Activated T-cell treated with anti-CD3 and anti-CD28 coated beads, Interleukin-2, amount 50 U/mL, for 24 hours (primary cell): ENCODE measurements at places on chromosomes 5 and 9.

- no peak for DNase-seq
Measured at GRCh38 chr9:10148796-10149195, 464.0 kb downstream of the PTPRD start.

GRCh38 chr9:136358016-136358415, 5.5 kb downstream of the DNLZ start:
- DNase-seq = no peak

GRCh38 chr5:59299006-59299405, 594.5 kb downstream of the PDE4D start:
- DNase-seq = no peak

GRCh38 chr9:90393365-90394152, 249.1 kb downstream of the DIRAS2 start:
- no peak for DNase-seq

DNA sequence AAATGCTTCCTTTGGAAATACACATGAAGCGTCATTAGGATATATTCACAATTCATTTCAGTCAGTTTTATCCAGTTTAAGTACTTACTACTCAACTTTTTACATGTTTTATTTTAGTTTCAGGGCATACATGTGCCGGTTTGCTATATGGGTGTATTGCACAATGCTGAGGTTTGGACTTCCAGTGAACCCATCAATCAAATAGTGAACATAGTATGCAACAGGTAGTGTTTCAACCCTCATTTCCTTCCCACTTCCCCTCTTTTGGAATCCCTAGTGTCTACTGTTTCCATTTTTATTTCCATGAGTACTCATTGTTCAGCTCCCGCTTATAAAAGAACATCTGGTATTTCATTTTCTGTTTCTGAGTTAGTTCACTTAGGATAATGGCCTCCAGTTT, 74.7 kb downstream of the TMEM161B start:
- DNase-seq = no peak

GRCh38 chr5:9774472-9775079, 144.4 kb upstream of the TAS2R1 start:
- DNase-seq = no peak

GRCh38 chr5:131587541-131587940, 47.5 kb downstream of the RAPGEF6 start:
- DNase-seq = no peak

DNA sequence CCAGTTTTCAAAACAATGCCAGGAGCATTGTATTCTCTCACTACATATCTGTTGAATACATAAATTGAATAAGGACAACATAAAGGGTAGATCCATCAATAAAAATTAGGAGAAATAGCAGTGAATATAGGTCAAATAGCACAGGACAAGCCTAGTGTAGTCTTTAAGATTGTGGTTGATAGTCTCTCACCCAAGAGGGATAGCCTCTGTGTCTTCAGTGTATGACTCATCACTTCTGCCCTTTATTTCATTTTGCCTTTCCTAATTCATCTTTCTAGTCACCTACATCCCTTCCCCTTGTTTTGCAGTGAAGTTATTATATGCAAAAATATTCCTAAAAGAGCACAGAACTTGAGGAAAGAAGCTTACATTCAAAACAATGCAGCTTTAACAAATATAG, 335.0 kb upstream of the TUSC1 start:
- DNase-seq = no peak

DNA sequence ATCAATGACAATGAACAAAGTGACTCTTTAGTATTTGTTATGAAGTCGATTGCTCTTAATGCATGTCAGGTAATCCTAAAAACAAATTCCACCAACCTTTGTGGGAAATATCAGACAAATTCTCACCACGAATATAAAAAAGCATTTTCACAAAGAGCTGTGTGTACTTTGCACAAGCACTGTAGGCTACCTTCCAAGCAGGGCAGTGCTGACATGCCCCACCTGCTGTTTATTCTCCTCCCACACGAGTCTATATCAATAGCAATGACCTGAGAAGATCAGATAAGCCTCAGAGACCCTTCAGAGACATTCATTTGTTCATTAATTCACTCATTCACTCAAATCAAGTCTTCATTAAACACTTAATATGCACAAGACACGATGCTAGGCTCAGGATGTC, 469.1 kb downstream of the ZSWIM6 start:
- no peak for DNase-seq

- DNase-seq = no peak
Measured at GRCh38 chr9:131385296-131385695, 8.6 kb upstream of the PRRC2B start.

- no peak for DNase-seq
Measured at GRCh38 chr5:137481596-137481995, 17.5 kb downstream of the SPOCK1 start.

DNA sequence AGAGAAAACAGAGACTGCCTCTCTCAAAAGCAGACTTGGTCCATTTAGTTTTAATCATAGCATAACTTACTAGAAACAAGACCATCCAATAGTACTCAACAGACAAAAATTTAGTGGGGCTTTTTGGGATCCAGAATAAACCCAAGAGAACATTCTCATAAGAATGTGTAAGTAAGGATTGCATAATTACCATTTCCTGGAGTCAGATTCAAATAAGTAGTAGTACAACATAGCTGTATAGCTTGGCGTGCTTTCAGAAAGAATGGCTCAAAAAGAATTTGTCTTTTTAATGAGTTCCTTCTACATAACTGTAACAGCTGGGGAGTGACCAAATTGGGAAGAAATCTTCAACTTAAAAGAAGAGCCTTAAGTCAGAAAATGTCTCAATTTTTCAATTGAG, 145.4 kb downstream of the DENND1A start:
- DNase-seq = no peak

DNA sequence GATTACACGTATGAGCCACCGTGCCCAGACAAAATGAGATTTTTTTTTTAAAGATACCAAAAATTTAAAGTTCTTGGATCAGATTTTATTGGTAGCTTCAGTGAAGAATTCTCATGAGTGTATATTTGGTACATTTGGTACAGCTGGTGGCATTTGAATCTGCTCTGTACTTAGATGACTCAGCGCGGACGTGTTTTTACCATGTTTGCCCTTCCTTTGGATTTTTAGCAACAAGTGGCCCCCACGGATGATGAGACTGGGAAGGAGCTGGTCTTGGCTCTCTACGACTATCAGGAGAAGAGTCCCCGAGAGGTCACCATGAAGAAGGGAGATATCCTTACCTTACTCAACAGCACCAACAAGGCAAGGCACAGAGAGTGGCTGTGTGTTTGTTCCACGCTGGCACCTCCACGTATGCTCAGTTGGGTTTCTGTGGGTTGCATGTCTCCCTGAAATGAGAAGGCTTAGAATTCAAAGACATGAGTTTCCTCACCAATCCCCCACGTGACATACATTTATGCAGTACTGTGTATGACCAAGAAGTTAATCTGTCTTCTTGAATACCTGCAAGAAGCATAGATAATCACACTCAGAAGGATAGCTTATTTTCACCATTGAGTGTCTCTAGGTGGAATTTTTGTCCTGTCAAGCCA, 36.3 kb downstream of the SPTAN1 start:
- DNase-seq = no peak

DNA sequence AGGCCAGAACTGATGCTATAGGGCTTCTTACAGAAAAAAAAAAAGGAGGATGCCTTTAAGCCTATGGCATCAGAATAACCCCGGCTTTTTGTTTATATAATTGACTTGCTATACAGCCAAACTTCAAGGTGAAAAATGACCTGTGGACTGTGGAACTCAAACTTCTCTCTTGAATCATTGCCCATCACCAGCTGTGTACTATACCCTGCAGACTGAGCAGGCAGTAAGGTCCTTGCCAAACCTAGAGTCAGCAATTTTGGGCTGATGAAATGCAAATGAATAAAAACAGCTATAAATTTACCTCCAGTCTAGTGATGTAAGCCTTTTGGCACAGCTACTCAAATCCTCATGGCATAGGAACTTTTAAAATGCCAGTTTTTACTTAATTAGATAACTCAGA, 44.5 kb upstream of the PPP3R2 start:
- no peak for DNase-seq

DNA sequence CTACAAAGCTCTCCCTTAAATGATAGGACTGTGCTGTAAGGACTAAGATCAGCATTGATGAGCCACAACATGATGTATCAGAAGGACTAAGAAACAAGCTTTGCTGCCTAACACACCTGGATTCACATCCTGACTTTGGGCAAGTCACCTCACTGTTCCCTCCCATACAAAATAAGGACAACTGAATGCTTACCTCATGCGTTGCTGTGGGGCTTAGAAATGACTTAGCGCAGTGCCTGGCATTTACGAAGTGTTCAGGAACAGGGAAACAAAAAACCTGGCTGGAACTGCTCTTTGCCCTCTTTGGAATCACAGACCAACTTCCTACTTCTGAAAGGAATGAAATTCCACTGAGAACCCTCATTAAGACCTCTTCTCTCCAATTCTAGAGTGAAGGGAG, 113.7 kb downstream of the BAAT start:
- DNase-seq = no peak

- DNase-seq = no peak
Measured at GRCh38 chr5:87114631-87115030, 153.1 kb upstream of the RASA1 start.

DNA sequence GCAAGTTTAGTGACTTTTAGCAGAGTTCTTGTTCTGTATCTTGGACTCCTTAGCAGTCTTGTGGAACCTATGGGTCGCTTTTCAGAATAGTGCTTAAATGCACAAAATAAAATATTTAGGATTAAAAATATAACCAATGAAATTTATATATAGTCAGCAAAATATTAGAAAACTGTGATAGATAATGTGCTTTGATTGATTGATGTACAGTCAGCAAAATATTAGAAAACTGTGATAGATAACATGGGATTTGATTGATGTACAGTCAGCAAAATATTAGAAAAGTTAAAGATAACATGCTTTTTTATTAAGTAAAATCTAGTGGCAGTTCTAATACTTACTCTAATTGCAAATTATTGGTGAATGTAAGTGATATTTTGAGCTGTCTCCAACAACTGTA, 16.1 kb downstream of the PALM2AKAP2 start:
- DNase-seq = no peak

DNA sequence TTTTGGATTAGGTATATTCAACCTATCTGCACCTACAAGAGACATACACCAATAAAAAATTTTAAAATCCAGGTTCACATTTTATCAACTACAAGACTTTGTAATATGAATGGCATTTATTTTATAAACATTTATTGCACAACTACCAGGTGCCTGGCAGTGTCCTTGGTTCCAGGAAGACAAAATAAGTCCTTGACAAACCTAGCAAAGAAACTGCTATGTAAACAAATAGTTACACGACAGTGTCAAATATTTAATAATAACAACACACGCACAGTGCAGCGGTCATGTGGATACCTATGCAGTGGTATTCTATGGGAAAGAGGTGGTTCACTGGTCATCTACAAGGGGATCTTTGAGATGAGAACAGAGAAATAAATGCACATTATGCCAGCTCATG, 120.7 kb downstream of the MYO10 start:
- no peak for DNase-seq

DNA sequence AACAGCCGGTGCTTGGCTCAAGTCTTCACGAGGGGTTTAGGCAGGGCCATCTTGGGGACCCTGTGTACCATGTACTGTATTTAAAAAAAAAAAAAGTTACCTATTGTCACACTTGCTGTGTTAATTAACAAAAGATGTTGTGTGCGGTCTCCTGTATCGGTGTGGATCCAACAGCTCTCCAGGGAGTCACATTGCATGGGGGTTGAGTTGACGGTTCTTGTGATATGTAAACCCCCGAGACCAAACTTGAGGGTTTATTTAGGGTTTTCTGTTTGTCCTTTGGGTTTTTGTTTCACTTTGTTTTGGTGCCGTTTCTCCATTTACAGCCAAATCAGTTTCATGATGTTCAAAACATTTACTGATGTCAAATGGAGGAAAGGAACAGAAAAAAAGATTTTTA, 22.2 kb downstream of the AMBP start:
- no peak for DNase-seq

DNA sequence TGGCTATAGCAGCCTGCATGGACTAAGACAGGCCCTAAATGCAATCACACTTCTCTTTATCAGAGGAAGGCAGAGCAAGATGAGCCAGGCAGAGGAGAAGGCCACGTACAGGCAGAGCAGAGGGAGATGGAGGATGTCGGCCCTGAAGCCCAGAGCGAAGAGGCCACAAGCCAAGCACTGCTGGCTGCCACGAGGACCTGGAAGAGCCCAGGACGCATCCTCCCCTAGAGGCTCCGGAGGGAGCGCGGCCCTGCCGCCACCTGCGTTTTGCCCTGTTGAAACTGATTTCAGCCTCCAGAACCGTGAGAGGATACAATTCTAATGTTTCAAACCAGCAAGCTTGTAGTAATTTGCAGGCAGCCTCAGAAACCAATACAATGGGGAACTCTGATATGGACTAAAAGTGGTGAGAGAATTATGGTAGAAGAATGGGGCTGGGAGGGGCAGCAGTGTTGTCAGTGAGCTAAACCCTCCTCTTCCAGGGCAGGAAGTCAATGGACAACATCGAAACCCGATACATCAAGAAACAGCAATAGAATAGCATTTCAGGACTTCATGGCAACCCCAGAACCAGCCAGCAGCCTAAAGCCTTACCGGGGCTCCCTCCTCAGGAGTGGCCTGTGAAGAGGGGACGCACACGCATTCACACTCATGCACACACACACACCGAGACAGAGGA, 32.6 kb downstream of the ADAMTS2 start:
- no peak for DNase-seq

GRCh38 chr9:70574151-70574837, 159.8 kb upstream of the KLF9 start:
- DNase-seq = no peak

- no peak for DNase-seq
Measured at GRCh38 chr5:114237766-114238165, 124.1 kb upstream of the KCNN2 start.

DNA sequence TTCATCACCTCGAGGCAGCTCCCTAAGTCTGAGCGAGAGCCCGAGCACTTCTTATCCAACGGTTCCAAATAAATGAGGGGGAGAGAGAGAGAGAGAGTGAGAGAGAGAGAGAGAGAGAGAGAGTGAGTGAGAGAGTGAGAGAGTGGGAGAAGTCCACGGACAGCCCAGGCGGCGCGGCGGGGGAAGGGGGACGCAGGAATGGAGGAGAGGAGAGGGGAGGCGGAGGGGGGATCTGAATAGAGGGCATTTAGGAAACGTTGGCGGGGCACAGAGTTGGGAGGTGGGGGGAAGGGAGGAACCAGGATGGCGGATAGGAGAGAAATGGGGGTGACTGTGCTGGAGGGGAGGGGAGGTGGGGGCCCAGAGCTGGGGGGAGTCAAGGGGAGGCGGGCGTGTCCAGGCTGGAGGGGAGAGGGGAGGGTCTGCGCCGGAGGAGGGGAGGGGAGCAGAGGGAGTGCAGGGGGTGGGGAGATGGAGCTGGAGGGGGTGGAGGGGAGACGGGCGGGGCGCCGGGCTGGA, 398 bp upstream of the BASP1 start:
- DNase-seq = no peak

DNA sequence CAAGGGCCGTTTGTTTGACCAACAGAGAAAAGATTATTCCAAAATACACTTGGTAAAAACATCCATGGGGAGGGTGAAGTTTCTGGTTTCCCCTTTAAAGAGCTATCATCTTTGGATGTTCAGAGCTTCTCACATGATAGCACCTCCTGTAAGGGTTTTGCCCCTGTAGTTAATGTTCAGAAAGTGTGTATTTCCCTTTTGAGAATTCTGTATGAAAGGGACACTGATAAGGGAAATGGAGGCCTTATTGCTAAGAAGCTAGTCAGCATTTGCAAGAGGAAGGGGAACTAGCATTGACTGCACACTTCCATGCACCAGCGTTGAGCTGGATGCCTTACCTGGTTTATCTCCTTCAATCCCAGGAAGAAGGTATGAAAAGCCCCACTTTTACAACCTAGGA, 31.5 kb upstream of the C5orf58 start:
- DNase-seq = no peak
